ENCODE measurements at places on chromosomes 3 and 15.
A peak's percentile ranks its signal among the peaks of the same experiment; 100 is the strongest.

GRCh38 chr3:114659109-114660061 is 365.6 kb downstream of the TIGIT start:
- no peak for DNase-seq

DNA sequence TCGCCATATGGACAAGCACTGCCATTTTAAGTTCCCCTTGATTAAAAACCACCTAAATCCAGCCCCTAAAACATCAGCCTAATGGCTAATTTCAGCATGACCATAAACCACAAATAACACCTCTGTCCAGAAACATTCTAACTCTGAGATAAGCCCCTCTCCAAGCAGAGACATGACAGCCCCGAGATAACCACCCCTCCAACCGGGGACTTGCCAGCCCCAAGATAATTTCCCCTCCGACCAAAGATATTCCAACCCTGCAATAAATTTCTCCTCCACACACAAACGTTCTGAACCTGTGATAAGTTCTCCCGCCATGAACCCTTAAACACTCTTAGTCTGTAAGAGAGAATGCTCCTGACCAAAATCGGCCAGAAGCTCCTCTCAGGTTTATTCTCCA is 586.8 kb downstream of the EDEM1 start:
- no peak for DNase-seq

DNA sequence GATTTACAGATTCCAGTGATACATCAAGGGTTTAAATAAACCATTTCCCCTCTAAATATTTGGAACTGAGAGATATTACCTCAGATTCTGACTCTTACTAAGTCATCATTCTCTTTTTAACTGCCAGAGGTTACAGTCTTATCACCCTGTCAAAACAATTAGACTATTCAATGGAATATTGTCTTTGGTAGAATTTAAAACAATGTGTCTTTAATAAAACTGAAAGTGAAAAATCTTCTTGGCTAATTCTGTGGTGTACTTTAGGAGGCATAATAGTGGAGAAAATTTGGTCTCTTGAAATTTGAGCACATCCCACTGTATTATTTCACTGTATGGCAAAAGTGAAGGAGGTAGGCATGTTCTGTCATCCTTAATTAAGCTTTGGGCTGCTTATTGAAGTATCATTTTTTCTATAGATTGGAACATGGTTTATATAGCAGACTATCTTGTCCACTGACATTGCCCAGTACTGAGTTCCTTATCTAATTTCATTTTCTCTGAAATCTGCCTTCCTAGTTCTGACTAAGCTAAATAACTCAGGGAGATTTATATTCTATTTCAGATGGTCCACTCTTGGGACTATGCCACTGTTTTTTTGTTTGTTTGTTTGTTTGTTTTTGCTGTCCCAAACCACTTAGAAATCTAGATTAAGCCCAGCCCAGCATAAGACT is 48.0 kb upstream of the UTS2B start:
- no peak for DNase-seq

GRCh38 chr15:35440265-35440664 is 105.7 kb downstream of the DPH6 start:
- DNase-seq = no peak

- DNase-seq = no peak
Measured at GRCh38 chr3:14879211-14879874, 60.6 kb downstream of the FGD5 start.

- DNase-seq = no peak
Measured at GRCh38 chr15:45138814-45139765, 9.3 kb downstream of the DUOX1 start.

DNA sequence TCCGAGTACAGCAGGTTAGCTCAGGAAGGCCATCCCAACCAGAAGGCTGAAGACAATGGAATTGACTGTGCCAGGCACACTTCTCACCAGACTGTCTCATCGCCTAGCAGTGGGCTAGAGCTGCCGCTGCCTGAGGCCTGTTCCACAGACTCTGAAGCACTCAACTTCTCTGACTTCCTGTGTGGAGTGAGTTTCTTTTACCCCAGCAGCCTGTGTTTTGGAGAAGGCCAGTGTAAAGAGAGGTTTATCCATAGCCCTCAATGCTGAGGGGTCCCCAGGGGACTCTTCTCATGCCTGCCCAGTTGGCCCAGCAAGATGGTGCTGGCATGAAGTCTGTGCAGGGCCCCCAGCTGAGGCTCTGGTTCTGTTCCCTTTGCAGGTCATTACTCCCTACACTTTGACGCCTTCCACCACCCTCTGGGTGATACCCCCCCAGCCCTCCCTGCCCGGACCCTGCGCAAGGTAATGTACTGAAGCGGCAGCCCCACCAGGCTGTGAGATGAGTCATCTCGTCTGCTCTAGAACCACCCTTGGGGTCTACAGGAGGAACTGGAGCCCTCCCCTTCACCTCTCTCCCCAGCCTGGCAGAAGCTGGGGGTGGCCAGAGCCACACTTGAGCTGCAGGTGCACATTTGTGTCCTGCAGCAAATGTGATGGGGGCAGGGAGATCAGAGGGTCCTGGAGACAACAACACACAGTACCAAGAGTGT is 5.2 kb upstream of the MANF start:
- DNase-seq = no peak

- no peak for DNase-seq
Measured at GRCh38 chr3:196057760-196058331, 24.0 kb downstream of the TFRC start.

DNA sequence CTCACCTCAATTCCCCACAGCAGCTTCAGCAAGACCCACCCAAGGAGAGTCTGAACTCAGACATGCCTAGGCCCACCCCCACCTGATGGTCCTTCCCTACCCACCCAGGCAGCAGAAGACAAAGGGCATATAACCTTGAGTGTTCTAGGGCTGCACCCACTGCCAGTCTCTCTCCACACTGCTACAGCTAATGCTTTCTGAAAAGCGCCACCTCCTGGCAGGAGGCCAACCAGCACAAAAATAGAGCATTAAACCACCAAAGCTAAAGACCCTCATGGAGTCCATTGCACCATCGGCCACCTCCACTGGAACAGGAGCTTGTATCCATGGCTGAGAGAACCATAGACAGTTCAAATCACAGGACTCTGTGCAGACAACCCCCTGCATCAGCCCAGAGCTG is 11.3 kb upstream of the RPL39L start:
- DNase-seq = no peak

DNA sequence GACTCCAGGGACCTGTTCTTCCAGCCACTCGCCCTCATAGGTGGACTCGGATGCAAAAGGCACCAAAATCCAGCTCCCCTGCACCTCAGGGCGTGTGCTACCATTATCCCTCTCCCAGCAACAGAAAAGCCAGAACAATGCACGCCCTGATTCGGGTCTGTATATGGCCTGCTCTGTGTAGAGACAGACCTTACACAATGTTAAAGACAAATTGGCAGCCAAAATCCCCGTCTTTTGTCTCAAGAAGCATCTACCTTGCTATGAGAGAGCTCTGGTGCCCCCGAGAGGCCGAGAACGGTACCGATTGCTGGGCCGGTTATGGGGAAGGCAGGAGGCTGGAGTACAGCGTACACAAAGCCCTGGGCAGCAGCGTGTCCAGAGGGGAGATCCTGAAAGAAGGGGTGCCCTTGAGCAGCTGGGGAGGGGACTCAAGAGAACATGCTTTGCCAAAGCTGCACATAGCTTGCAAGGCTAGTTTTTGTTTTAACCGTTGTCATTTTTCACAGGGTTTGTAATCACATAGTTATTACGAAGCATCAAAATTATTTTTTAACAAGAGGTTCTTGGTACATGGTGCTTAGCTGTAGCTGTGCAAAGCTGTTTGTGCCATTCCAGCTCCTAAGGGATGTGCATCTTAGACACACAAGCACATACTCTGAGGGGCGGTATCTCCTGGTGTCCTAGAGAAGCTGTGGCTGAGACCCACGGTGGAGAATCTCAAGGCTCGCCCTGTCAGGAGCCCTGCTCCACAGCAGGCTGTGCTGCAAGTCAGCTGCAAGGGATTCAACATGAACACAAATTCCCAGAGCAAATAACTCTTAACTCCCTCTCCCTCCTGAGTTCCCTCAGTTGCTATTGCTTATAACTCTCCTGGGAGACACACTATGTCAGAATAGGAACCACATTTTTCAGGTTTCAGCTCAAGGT is 461.5 kb upstream of the PPP2R3A start:
- peak; percentile 21 for DNase-seq

- DNase-seq = no peak
Measured at GRCh38 chr3:77468626-77469020, 428.7 kb downstream of the ROBO2 start.

GRCh38 chr15:89172921-89173320 is 48.5 kb downstream of the RLBP1 start:
- DNase-seq = no peak

DNA sequence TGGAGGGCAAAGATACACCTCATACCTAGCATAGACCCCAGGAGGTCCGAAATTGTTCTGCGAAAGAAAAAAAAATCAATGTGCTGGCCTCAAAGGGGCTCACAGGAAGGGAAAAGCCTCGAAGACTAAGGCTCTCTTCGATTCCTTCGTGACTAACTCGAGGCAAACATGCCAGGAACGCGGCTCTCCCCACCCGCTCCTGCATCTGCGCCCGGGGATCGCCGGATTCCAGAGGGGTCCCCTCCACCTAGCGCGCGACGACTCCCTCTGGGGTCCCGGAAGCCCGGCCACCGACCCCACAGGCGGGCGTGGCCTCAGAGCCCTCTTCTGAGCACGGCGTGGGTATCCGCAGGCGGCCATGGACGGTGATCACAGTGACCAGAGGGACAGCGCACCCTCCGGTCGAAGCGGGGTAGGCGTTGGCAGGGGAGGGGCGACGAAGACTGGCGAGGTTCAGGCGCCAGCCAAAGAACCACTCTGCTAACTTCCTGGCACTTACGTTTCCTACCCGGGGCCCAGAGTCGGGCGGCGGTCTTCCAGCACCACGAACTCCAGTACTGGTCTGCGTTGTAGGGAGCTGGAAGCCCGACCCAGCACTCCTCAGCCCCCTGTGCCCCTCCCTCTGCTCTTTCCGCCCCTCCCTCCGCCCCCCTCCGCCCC is 515 bp upstream of the EIF3J start:
- DNase-seq = peak; percentile 79

GRCh38 chr15:40536501-40536900 is 28.3 kb downstream of the CCDC32 start:
- DNase-seq = no peak

- DNase-seq = no peak
Measured at GRCh38 chr15:38878926-38879325, 314.3 kb upstream of the RASGRP1 start.

DNA sequence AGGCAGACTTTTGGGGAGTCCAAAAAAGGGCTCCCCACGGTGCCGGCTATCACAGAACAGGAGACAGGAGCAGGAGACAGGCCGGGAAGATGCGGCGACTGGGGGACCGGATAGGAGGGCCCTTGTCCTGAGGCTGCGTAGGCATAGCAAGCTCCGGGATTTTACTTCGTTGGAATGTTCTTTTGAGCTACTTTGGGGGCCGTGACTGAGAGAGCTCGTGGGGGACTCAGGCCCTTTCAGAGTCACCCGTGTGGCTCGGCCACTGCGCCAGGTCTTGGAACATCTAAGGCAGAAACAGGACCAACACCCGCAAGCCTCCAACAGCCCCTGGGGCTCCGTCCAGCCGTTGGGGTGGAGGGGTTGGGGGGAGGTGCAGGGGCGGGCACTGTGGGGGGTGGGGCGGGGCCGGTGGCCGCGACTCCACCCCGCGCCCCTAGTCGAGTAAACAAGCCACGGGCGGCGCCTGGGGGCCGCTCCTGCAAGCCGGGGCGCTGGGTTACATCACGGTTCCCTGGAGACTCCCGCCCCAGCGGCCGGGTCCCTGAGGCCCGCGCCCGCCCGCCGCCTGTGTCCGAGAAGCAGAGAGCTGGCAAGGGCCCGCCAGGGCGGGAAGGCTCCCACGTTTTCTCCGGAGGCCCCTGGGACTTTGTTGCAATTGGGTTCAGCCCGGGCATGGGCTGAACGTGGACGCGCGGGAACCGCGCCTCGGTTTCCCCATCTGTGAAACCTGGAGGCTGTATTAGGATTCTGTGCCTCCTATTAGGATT is 23.3 kb upstream of the C15orf39 start:
- no peak for DNase-seq

- no peak for DNase-seq
Measured at GRCh38 chr15:36959746-36960145, 140.6 kb downstream of the MEIS2 start.

GRCh38 chr15:61229883-61230180 is 730 bp upstream of the RORA start:
- DNase-seq = no peak

- no peak for DNase-seq
Measured at GRCh38 chr3:53161450-53161819, 426 bp downstream of the PRKCD start.

GRCh38 chr3:126155819-126156218 is 24.6 kb downstream of the ALDH1L1 start:
- DNase-seq = no peak

GRCh38 chr3:173586166-173586565 is 188.6 kb downstream of the NLGN1 start:
- DNase-seq = no peak

DNA sequence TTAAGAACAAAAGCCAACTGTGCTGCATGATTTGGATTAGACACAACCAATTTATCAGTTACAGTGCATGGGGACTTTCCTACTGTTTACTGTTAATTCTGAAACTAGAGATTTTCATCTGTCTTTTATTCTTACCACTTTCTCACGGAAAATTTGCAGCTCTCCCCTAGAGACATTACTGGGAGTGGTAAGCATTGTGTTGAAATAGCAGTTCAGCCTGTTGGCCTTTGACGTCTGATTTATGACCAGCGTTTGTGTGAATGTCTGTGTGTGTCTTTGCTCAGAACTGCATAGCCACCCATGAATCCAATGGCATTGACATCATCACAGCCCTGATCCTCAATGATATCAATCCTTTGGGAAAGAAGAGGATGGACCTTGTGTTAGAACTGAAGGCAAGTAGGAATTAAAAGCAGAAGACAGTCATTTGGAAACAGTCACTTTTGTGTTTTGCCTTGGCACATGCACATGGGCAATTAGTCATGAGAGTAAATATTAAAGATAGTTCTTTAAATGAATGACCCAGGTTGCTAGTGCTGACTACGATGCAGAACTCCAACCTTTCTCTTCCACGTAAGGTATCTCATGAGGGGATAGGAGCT is 202.2 kb upstream of the BHLHE40 start:
- DNase-seq = no peak

Measured in D721Med (cell line).